Activated CD4-positive, alpha-beta T cell treated with anti-CD3 and anti-CD28 coated beads, Interleukin-2, amount 10 ng/mL, durations not matched to agents 7 days and 5 days (primary cell): ENCODE measurements at places on chromosomes 3 and 15.

DNA sequence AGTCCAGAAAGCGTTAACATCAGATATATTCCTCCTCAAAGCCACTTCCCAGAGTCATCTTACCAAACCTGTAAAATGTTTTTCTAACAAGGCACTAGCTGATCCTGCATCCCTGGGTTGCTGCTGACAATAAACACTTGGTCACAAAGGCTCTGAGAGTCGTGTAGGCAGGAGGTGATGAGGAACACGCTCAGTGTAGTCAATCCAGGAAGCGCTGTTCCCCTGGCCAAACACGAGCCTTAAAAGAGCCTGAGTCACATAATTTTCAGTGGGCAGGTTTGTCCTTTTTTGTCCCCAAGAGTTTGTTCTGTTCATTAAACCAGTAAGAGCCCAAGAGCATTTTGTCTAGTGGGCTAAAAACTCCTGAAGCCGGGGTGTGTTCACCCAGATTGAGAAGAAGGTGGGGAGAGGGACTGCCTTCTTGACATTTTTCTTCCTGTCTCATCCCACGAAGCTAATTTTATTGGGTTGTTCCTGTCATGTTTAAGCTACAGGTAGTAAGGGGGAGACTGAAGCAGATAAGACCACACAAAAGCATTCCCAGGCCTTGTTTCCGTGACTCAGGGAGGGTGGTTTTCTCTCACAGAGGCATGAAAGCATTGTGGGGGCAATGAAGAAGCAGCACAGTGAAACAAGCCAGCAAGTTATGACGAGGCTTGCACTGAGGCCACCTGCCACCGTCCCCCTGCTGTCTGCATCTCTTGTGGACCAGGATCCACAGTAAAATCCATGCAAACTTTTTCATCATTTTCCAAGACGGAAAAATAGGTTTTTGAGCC, 73.7 kb downstream of the FOXB1 start:
- no peak overlapping the region for H3K4me3 ChIP-seq
- H3K36me3 ChIP-seq, result peaks cover 4% of the 10 kb centered on the region
- no peak for DNase-seq
- H3K27me3 ChIP-seq, result no peaks in the 10 kb centered on the region
- H3K4me1 ChIP-seq, result peaks cover 41% of the 10 kb centered on the region

GRCh38 chr3:27712136-27713077, 9.7 kb downstream of the EOMES start:
- DNase-seq, result peak; percentile 84
- H3K27me3 ChIP-seq, result peaks cover 70% of the 10 kb centered on the region
- peaks cover 5% of the 10 kb centered on the region for H3K36me3 ChIP-seq
- H3K27ac ChIP-seq, result peak overlapping the region; percentile 48
- peak overlapping the region; percentile 84 for H3K4me3 ChIP-seq

- H3K27me3 ChIP-seq, result no peaks in the 10 kb centered on the region
- H3K27ac ChIP-seq, result no peak overlapping the region
- no peak overlapping the region for H3K4me3 ChIP-seq
- H3K4me1 ChIP-seq, result no peaks in the 10 kb centered on the region
- no peak for DNase-seq
- H3K36me3 ChIP-seq, result no peaks in the 10 kb centered on the region
Observed at GRCh38 chr3:50167069-50167840, 12.1 kb downstream of the SEMA3F start.

GRCh38 chr3:163538387-163538786, 1539.9 kb downstream of the SI start:
- no peak overlapping the region for H3K4me3 ChIP-seq
- no peaks in the 10 kb centered on the region for H3K27me3 ChIP-seq
- no peak for DNase-seq
- H3K4me1 ChIP-seq, result no peaks in the 10 kb centered on the region

GRCh38 chr15:40128766-40129660, 20.3 kb upstream of the BMF start:
- peak; percentile 53 for DNase-seq
- H3K4me1 ChIP-seq, result no peaks in the 10 kb centered on the region
- no peaks in the 10 kb centered on the region for H3K27me3 ChIP-seq
- no peak overlapping the region for H3K27ac ChIP-seq

- peaks cover 36% of the 10 kb centered on the region for H3K27me3 ChIP-seq
- no peak overlapping the region for H3K27ac ChIP-seq
- no peak overlapping the region for H3K4me3 ChIP-seq
- no peaks in the 10 kb centered on the region for H3K36me3 ChIP-seq
- H3K4me1 ChIP-seq, result no peaks in the 10 kb centered on the region
Observed at GRCh38 chr15:68957696-68958095, 27.4 kb downstream of the SPESP1 start.

GRCh38 chr3:26064297-26064696, 274.4 kb downstream of the OXSM start:
- no peak for DNase-seq
- H3K36me3 ChIP-seq, result no peaks in the 10 kb centered on the region
- no peak overlapping the region for H3K27ac ChIP-seq
- H3K4me3 ChIP-seq, result no peak overlapping the region
- no peaks in the 10 kb centered on the region for H3K27me3 ChIP-seq

- no peak for DNase-seq
- H3K36me3 ChIP-seq, result peaks cover 2% of the 10 kb centered on the region
- no peak overlapping the region for H3K27ac ChIP-seq
- no peaks in the 10 kb centered on the region for H3K4me1 ChIP-seq
- H3K27me3 ChIP-seq, result no peaks in the 10 kb centered on the region
- H3K4me3 ChIP-seq, result no peak overlapping the region
Observed at GRCh38 chr15:26888761-26889160, 21.9 kb downstream of the GABRA5 start.

DNA sequence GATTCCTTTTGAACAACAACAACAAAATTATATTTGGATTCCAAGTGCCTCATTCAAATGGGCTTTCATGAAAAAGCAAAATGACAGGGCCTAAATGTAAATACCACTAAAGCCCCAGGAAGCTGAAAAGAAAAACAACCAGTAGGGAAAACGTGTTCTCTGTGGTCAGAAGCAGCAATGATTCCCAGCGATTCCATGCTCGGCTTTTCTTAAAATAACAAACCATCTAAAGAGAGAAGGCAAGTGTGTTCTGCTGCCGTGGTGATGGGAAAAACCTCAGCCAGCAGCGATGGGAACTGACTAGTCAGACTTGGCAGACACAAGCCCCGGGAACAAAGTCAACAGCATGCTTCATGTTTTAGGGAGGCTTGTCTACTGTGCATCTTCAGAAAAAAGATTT, 153.6 kb downstream of the TNIK start:
- H3K27me3 ChIP-seq, result no peaks in the 10 kb centered on the region
- peaks cover 29% of the 10 kb centered on the region for H3K36me3 ChIP-seq
- no peak for DNase-seq
- H3K27ac ChIP-seq, result no peak overlapping the region
- H3K4me1 ChIP-seq, result peaks cover 25% of the 10 kb centered on the region

- H3K36me3 ChIP-seq, result no peaks in the 10 kb centered on the region
- no peak overlapping the region for H3K27ac ChIP-seq
- peaks cover 38% of the 10 kb centered on the region for H3K27me3 ChIP-seq
- H3K4me1 ChIP-seq, result peaks cover 5% of the 10 kb centered on the region
- no peak overlapping the region for H3K4me3 ChIP-seq
Observed at GRCh38 chr15:92654662-92655061, 913 bp downstream of the FAM174B start.

DNA sequence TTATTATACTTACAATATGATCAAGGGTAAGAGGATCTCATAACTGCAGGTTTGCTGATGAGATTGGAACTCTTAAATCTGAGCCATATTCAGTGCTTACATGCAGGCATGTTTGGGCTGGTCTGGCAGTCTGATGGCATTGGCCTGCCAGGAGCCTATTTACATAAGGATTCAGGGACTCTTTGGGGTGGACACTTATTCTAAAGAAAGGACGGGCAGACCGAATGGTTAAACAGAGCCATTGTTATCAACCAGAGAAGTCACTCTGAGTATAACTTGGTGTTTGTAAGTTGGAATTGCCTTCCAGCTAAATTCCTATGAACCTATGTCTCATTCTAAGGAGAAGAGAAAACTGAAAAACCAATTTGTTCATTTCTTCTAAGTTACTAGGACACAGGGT, 932.8 kb downstream of the IGSF11 start:
- H3K27me3 ChIP-seq, result no peaks in the 10 kb centered on the region
- H3K4me1 ChIP-seq, result no peaks in the 10 kb centered on the region
- DNase-seq, result no peak
- no peaks in the 10 kb centered on the region for H3K36me3 ChIP-seq

GRCh38 chr3:174276826-174277225, 582.3 kb upstream of the NAALADL2 start:
- H3K27ac ChIP-seq, result no peak overlapping the region
- DNase-seq, result no peak
- H3K4me1 ChIP-seq, result no peaks in the 10 kb centered on the region
- H3K27me3 ChIP-seq, result no peaks in the 10 kb centered on the region
- H3K4me3 ChIP-seq, result no peak overlapping the region

DNA sequence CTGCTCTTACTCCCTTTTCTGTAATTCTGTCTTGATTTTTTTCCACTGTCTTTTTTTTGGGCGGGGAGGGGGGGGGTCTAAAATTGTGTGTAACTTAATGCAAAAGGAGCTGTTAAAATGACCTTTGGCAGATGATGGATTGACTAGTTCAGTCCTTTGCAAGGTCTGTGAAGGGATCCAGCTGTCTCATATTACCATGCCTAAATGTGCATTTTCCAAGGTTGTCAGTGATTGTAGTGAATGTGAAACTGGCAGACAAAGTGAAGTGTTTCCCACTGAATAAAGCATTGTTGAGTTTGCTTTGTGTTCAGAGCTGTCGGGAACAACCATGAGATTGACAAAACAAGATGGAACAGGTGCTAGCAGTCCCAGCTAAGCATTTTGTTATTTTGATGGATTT, 110.1 kb upstream of the SKOR1 start:
- no peak for DNase-seq
- H3K27ac ChIP-seq, result no peak overlapping the region
- H3K36me3 ChIP-seq, result peaks cover 10% of the 10 kb centered on the region
- no peaks in the 10 kb centered on the region for H3K4me1 ChIP-seq

DNA sequence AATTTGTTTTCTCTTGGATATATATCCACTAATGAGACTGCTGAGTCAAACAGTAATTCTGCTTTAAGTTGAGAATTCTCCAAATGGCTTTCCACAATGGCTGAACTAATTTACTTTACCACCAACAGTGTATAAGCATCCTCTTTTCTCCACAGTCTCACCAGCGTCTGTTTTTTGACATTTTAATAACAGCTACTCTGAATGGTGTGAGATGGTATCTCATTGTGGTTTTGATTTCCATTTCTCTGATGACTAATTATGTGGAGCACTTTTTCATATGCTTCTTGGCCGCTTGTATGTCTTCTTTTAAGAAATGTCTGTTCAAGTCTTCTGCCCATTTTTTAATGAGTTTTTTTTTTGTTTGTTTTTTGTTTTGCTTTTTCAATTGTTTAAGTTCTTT, 206.2 kb downstream of the CTNNB1 start:
- no peak overlapping the region for H3K27ac ChIP-seq
- H3K4me3 ChIP-seq, result no peak overlapping the region
- H3K4me1 ChIP-seq, result no peaks in the 10 kb centered on the region

GRCh38 chr15:68333775-68334470, 56.4 kb downstream of the FEM1B start:
- H3K4me3 ChIP-seq, result no peak overlapping the region
- H3K27me3 ChIP-seq, result peaks cover 16% of the 10 kb centered on the region
- peaks cover 22% of the 10 kb centered on the region for H3K4me1 ChIP-seq
- peaks cover 3% of the 10 kb centered on the region for H3K36me3 ChIP-seq

GRCh38 chr15:93063262-93063671, 25.7 kb downstream of the RGMA start:
- peaks cover 12% of the 10 kb centered on the region for H3K27me3 ChIP-seq
- no peak for DNase-seq
- H3K4me1 ChIP-seq, result peaks cover 2% of the 10 kb centered on the region
- H3K36me3 ChIP-seq, result no peaks in the 10 kb centered on the region
- H3K4me3 ChIP-seq, result no peak overlapping the region
- no peak overlapping the region for H3K27ac ChIP-seq

DNA sequence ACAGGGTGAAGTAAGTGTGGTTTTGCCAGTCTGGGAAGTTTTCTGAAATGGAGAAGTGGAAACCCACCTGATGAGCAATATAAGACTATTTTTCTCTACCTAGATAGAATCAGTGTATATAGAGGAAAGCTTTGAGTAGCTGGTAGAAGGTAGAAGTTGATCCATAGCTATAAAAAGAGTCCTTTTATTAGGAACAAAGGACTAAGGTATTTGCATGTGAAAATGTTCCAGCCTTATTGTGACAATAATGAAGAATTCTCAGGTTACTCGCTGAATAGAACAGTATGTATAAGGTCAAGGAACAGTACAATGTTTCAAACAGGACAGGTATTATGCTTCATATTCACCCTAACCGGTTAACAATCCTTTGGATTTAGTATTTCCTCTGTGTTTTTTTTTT, 972.2 kb downstream of the OTOL1 start:
- no peak for DNase-seq
- H3K4me3 ChIP-seq, result no peak overlapping the region
- no peaks in the 10 kb centered on the region for H3K4me1 ChIP-seq
- H3K36me3 ChIP-seq, result no peaks in the 10 kb centered on the region
- no peak overlapping the region for H3K27ac ChIP-seq

- H3K4me1 ChIP-seq, result peaks cover 81% of the 10 kb centered on the region
- H3K27ac ChIP-seq, result peak overlapping the region; percentile 75
Observed at GRCh38 chr15:74868059-74868458, 5.1 kb downstream of the SCAMP2 start.

DNA sequence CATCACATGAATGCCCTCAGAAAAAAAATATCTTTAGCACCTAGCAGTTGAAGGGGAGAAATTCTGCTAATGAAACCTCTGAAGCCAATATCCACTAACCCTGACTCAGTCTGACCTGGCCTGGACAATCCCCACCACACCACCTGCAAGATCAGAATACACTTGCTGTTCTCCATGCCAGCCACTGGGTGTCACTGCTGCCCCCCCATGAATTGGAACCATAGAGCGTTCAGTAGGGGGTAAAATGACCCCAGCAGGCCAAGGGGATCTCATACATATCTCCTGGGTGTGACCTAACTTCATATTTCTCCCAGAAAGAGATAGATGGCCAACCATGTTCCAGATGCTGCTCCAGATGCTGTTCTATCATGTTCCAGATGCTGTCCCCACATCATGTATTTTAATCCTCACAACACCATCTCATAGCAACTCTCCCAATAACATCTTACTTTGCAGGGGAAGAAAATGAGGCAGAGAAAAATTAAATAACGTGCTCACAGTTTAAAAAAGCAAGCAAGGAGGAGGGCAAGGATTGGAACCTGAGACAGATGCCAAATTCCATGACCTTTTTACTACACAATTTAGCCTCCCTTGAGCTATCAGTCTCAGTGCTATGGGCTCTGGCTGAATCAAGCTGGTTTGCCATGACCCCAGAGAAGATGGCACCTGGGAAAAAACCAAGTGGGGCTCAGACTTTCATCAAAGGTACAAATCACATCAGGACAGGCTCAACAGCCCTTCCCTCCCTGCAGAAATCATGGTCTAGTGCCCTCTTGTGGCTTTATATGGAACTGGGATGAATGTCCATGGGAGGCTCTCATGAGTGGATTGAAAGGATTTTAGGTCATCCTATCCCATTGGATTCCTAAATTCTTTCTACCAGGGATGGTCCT, 12.4 kb downstream of the NTRK3 start:
- H3K27ac ChIP-seq, result no peak overlapping the region
- peaks cover 3% of the 10 kb centered on the region for H3K27me3 ChIP-seq
- H3K36me3 ChIP-seq, result no peaks in the 10 kb centered on the region
- peaks cover 2% of the 10 kb centered on the region for H3K4me1 ChIP-seq

GRCh38 chr3:107965136-107965655, 125.6 kb downstream of the CD47 start:
- no peak overlapping the region for H3K27ac ChIP-seq
- H3K27me3 ChIP-seq, result no peaks in the 10 kb centered on the region
- no peak for DNase-seq
- H3K4me3 ChIP-seq, result no peak overlapping the region
- no peaks in the 10 kb centered on the region for H3K4me1 ChIP-seq
- no peaks in the 10 kb centered on the region for H3K36me3 ChIP-seq
